ENCODE measurements at places on chromosomes 7 and 10.

GRCh38 chr10:123132576-123133477, 2.9 kb upstream of the HMX3 start:
- DNase-seq: peak; percentile 8

- DNase-seq: no peak
Observed at GRCh38 chr10:97644936-97645335, 4.5 kb downstream of the PI4K2A start.

GRCh38 chr10:17607603-17608332, 9.4 kb downstream of the HACD1 start:
- DNase-seq: peak; percentile 49

DNA sequence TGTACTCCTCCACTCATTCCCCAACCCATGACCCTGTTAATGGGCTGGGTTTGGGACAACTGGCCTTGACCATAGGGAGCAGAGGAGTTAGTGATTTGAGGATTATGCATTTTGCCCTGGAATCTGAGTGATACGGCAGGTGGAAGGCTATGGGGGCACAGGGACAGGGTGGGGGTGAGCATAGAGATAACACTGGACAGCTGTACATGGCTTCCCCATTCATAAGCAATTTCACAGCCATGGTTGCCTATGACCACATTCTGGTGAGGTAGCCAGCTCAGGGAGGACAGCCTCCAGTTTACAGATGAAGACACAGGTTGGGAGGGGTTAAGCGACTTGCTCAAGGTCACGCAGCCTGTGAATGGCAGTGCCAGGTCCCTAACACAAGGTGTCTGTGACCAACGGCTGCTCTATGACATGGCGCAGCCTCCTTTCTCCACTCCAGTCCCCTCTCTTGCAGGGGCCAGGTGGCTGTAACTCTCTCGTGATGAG, 319.5 kb downstream of the PLXNA4 start:
- DNase-seq: no peak

- no peak for DNase-seq
Observed at GRCh38 chr10:46239247-46239646, 47.5 kb upstream of the ANTXRL start.

GRCh38 chr7:138247568-138248333, 171.5 kb downstream of the AKR1D1 start:
- no peak for DNase-seq

DNA sequence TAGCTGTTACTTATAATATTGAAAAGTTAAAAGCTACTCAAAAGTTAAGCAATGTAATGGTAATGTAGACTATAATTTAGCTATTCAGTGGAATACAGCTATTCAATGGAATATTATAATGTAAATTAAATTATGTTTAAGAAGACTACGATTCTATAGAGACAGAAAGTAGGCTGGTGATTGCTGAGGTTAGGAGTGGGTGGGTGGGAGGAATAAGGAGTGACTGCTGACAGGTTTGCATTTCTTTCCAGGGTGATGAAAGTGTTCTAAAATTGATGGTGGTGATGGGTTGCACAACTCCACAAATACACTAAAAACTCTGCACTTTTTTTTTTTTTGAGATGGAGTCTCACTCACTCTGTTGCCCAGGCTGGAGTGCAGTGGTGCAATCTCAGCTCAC, 21.4 kb downstream of the DENND2A start:
- DNase-seq: no peak

DNA sequence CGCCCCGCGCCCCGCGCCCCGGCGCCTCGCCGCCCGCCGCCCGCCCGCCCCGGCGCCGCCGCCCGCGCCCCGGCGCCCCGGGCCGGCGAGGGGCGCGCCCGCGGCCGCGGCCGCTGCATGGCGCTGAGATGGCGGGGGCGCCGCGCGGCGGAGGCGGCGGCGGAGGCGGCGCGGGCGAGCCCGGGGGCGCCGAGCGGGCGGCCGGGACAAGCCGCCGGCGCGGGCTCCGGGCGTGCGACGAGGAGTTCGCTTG, 174 bp downstream of the ADCY1 start:
- DNase-seq: no peak

- no peak for DNase-seq
Observed at GRCh38 chr10:46555713-46556514, 544 bp downstream of the GPRIN2 start.

- peak; percentile 23 for DNase-seq
Observed at GRCh38 chr7:25598765-25599164, 370.5 kb upstream of the NPVF start.

- peak; percentile 14 for DNase-seq
Observed at GRCh38 chr7:135712182-135712782, 15.7 kb downstream of the SLC13A4 start.

GRCh38 chr10:132163278-132163765, 23.4 kb upstream of the DPYSL4 start:
- no peak for DNase-seq

GRCh38 chr7:139823959-139824521, 5.0 kb upstream of the TBXAS1 start:
- no peak for DNase-seq

DNA sequence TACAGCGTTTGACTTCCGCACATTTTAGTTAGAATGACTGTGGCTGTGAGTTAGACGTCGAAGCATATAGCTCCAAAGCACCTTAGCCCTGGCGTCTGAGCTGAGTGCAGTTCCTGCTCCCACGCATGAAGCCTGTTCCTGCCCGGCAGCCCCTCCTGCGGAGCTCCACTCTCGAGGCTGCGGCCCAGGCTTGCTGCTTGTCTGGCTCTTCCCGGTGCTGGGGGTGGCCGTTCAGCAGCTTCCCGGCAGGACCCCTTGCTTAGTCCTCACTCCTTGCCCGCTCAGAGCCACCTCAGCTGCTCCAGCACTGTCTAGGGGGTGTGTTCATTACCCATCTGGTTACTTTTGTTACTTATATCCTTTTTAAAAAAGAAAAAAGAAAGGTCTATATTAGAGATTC, 88.1 kb upstream of the DNAJB6 start:
- DNase-seq: no peak

DNA sequence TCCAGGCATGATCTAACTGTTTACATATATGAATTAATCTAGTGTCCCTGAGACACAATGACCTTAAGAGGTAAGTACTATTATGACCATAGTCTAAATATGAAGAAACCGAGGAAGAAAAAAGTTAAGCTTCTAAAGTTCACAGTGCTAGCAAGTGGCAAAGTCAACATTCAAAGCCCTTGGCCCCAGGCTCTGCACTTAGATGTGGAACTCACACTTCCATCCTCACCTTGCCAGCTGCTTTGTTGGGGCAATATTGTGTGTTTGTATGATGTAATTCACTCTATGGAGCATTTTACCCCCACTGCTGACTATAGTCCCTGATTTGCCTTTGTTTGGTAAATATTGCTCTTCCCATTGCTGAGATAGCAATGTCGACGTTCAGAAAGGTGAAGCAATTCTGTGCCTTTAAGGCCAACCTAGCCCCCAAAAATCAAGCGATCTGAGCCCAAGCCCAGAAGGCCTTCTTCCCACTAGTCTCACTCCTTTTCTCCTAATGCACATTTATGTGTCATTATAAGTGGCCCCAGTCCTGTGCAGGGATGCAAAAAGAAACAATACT, 487.6 kb upstream of the ZMIZ1 start:
- DNase-seq: no peak

DNA sequence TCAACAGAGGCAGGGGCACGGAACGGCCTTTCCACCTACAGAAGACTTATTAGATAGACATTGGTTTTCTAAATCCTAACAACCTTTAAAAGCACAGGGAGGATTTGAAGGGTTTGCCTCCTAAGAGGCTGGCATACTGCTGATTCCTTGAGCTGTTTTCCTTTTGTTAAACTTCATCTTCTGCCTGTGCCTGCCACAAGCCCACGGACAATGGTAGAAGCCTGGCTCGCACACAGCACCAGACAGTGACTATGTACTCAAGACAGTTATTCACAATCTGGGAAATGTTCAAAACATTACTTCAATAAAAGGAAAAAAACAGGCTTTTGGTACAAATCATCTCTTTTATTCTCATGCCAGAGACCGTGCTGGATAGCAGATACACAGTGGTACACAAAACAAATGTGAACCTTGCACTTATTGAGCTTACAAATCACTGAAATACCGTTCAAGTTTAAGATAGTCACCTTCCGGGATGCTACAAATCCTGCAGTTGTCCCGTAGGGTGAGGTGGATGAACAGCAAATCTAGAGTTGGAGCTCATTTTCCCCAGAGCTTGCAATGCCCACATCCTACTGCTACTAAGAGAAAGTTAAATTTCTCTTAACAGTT, 63.9 kb downstream of the VPS41 start:
- no peak for DNase-seq

DNA sequence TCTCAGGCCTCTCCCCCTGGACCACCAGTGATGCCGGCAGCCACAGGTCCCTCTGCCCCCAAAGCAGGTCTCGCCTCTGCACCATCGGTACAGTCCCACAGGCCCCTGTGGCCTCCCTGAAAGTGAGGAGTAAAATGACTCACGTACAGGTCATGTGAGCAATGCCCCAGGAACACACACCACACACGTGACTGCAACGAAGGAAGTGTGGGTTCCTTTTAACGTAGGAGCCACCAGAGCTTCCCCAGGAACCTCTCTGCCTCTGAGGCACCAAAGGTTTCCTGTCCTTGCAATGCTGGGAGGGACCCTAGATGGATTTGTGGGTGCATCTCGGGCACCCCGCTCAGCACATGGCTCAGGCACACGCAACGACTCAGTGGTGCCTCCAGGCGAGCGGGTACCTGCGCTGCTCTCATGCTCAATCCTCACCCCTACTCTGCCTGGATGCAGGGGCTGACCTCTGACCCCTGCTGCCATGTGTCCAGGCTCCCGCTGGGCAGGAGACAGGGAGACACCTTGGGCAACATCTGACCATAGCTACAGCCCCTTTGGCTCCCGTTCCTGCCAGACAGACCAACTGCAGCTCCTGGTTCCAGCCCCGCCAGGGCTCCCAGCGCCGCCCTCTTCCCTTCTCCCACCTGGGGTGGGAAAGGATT, 120.7 kb downstream of the PRKAG2 start:
- DNase-seq: no peak

GRCh38 chr7:85292908-85293576, 106.2 kb upstream of the SEMA3D start:
- DNase-seq: no peak

- no peak for DNase-seq
Observed at GRCh38 chr7:103996639-103997038, 7.2 kb upstream of the RELN start.

DNA sequence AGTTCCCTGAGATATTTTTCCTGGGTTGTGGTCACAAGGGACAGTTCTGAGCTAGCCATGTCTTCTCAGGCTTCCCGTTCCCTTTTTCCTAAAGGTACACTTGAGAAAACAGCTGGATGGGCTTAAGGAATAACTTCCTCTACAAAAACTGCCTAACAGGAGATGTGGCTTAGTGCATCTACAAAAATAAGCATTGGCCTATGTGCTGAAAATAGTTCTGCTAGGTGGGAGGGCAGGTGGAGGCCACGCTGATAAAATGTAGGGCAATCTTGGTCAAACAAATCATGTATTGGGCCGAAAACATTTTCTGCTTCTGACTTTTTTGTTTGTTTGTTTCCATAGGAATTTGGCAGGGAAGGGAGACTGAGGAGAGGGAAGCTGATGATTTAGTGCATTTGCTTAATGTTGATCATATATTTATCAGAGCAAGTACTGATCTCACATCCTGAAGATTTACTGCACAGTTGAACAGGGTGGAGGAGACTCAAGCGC, 409.4 kb upstream of the FZD8 start:
- DNase-seq: no peak

DNA sequence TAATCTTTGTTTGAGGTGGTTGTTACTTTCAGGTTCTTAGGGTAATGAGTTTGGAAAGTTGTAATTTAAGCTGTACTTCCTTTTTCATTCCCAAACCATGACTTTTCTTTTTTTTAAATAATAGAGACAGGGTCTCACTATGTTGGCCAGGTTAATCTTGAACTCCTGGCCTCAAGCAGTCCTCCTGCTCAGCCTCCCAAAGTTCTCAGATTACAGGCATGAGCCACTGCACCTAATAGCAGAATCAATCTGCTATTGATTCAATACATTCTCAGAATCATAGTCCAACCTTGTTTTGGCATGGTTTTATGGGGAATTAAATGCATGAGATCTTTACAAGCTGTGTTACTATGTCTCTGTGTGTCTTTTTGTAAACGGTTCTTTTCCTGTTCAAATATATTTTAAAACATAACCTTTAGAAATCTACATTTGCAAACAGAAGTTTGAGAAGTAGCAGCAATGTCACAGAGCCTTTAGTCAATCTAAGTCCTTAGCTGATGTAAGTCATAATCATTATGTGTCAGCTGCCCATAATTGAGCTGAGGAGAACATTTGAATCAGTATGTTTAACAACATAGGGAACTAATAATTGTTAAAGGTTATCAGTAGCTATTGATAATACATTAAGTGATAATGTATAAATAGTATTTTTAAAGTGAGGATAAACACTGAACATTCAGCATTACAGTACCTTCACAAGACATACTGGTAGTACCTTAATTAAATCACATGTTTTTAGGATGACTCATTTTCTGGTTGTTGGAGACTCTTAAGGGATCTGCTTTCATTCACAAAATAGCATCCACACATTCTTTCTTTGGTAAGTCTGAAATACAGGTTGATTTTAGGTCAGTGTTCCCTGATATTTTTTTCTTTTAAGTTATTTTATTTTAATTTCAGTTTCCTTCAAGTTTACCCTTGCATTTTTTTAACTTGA, 8.8 kb downstream of the INPP5F start:
- no peak for DNase-seq

- no peak for DNase-seq
Observed at GRCh38 chr7:121053219-121053618, 64.7 kb downstream of the CPED1 start.

DNA sequence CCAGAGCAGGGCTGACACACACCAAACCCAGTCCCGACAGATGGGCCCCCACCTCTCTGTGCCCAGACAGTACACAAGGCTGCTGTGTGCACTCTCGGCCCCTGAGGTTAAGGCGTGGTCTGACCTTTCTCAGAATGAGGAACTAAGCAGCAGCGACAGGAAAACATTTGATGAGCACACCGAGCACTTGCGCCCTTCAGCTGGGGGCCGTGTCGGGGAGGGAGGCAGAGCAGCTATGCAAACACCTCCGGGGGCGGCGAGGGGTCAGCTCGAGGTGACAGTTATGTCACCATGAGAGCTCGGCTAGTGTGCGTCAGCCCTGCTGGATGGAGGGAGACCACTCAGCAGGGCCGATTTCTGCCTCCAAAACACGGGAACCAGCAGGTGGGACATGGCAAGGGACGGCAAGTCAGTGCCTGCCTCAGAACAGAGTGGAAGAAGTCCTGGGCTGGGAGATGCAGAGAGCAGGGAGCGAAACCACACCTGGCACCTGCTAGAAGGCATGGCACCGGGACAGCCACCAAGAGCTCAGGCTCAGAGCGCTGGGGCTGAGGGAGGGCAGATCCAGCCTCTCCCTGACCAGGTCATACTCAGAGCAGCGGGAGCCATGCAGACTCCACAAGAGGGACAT, 57.4 kb downstream of the CHST15 start:
- no peak for DNase-seq

DNA sequence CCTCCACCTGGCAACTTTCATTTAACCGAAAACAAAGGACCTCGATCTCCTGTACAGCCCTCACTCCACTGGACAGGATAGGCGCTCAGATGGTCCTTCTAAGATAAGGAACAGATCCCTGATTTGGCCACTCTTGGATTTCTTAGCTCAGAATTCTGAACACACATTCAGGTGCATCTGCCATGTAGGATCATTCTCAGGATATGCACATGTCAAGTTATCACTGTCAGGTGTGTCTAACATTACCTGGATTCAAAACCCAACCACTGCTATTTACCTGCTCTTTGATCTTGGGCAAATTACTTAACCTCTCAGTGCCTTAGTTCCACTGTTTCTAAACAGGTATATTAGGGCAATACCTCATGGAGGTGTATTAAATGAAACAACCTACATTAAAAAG, 12.2 kb upstream of the ADD3 start:
- DNase-seq: no peak

GRCh38 chr7:99039384-99039891, 104.5 kb downstream of the SMURF1 start:
- DNase-seq: no peak

GRCh38 chr10:7412237-7412927, 1.5 kb upstream of the SFMBT2 start:
- DNase-seq: no peak

Data from NCI-H446 treated with DMSO at 0.1 percent for 48 hours (cell line).